RCC 7860 (cell line): ENCODE measurements at places on chromosomes 2 and 18.

DNA sequence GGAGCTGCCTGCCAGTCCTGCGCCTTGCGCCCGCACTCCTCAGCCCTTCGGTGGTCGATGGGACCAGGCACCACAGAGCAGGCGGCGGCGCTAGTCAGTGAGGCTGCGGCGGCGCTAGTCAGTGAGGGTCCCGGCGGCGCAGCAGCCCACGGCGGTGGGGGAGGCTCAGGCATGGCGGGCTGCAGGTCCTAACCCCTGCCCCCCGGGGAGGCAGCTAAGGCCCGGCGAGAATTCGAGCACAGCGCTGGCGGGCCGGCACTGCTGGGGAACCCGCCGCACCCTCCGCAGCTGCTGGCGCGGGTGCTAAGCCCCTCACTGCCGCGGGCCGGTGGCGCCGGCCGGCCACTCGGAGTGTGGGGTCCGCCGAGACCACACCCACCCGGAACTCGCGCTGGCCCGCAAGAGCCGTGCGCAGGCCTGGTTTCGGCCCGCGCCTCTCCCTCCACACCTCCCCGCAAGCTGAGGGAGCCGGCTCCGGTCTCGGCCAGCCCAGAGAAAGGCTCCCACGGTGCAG lies 867.4 kb downstream of the DSC3 start:
- DNase-seq = no peak

GRCh38 chr2:36128359-36128758 lies 227.2 kb upstream of the CRIM1 start:
- no peak for DNase-seq

GRCh38 chr2:163401481-163401880 lies 334.3 kb downstream of the FIGN start:
- DNase-seq = peak; percentile 37

- DNase-seq = no peak
Observed at GRCh38 chr2:41989501-41990180, 58.2 kb upstream of the PKDCC start.

DNA sequence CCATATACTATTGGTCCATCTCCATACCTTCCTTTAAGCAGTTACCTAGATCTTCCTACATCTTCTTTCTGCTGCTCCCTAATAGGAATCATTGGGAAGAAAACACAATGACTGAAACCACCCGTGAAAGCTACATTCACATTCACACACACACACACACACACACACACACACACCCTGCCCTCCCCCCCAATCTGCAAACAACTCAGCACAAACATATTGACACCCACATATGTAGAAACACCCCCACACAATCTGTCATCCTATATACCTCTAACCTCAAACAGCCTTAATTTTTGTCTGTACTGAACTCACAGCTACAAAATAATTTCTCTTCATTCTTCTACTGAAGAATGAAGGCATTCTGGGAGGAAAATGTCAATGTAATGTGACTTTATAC lies 63.8 kb downstream of the KLF7 start:
- DNase-seq = no peak

GRCh38 chr2:130823886-130824491 lies 12.7 kb upstream of the ARHGEF4 start:
- no peak for DNase-seq

- DNase-seq = no peak
Observed at GRCh38 chr2:38442643-38443541, 65.8 kb upstream of the ATL2 start.

- DNase-seq = no peak
Observed at GRCh38 chr2:236507393-236508085, 62.1 kb upstream of the ACKR3 start.

- no peak for DNase-seq
Observed at GRCh38 chr18:3121259-3121658, 98.5 kb downstream of the MYOM1 start.

- no peak for DNase-seq
Observed at GRCh38 chr2:219419012-219419324, 791 bp downstream of the DES start.

DNA sequence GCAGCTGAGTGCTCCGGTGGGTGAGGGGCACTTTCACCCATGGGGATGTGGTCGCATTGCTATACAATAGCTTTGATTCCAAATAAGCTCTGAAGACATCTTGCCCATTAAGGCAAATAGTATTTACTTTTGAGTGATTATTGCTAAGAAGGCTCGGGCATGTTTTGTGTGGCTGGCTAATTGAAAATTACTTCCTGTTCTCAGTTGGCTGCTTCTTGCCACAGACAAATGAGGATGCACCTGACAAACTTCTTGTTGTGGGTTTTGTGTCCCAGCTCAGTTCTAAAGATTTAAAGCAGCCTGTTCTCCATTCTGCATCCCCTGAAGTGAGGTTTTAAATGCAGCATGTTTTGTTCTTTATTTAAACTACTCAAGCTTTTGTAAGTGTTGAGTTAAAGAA lies 88.3 kb downstream of the KCNS3 start:
- DNase-seq = no peak

- DNase-seq = no peak
Observed at GRCh38 chr2:229852565-229852964, 69.2 kb downstream of the TRIP12 start.

GRCh38 chr2:44944952-44945612 lies 3.6 kb downstream of the SIX3 start:
- DNase-seq = no peak

- DNase-seq = no peak
Observed at GRCh38 chr2:212022966-212023365, 515.6 kb downstream of the ERBB4 start.

DNA sequence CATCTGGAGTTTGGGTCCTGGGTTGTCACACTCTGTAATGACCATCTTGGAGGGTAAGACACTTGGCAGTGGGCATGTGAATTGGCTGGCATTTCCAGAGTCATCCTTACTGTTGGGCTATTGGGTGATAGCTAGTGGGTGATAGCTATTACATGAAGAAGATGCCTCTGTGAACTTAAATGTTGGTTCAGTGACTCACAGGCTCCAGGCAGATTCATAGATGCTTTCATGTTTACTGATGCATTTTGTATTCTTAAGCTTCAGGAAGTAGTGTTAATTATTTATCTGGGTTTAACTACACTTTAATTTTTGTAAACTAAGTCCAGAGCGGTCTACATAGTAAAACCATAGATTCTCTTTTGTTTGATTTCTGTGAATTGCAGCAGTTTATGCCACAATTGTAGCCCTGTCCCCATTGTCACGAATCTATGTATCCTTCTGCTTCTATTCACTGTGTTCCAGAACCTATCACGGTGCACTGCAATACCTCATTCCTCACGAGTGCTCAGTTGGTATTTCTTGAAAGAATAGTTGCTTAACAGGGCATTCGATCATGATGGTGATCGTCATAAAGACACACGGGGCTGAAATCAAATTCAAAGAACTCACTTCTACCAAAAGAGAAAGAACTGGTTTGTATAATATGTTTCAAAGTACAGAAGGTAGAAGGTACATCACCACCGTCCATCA lies 79.7 kb downstream of the GBX2 start:
- peak; percentile 14 for DNase-seq

DNA sequence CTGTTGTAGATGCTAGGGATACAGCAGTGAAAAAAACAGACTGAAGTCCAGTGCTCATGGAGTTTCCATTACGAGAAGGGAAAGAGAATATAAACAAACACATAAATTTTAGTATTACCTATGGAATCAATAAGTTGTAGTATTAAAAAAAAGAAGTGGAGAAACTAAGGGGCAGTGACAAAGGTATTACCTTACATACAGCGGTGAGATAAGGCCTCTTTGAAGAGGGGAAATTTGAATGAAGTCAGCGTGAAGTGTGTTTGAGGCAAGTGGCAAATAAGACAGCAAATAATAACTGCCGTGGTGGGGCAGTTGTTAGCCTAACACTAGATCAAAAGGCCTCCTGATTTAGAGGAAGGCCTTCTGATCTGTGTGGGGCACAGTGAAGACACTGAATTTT lies 57.9 kb downstream of the TLK1 start:
- DNase-seq = no peak

- no peak for DNase-seq
Observed at GRCh38 chr2:238159071-238159539, 335 bp downstream of the ERFE start.

- no peak for DNase-seq
Observed at GRCh38 chr2:166293984-166294383, 81.8 kb downstream of the SCN9A start.

- DNase-seq = no peak
Observed at GRCh38 chr2:124985270-124985669, 960.2 kb downstream of the CNTNAP5 start.

DNA sequence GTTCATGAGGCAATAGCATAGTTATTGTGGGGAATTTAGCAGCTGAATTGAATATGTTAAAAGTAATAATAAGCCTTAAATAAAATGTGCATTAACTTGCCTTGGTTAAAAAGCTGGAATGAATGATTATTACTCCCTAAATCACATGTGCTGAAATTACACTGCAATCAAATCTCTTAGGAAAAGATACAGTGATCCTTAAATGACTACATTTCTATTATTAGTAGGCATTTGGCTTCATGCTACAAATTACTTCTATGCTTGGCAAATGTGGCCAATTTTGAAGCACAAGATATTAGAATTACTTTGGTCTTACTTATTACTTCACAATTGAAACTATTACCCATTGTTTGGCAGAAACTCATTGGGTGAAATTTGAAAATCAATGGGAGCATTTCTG lies 5.4 kb downstream of the RND3 start:
- DNase-seq = no peak

GRCh38 chr2:216884347-216884746 lies 24.5 kb upstream of the TNP1 start:
- no peak for DNase-seq

DNA sequence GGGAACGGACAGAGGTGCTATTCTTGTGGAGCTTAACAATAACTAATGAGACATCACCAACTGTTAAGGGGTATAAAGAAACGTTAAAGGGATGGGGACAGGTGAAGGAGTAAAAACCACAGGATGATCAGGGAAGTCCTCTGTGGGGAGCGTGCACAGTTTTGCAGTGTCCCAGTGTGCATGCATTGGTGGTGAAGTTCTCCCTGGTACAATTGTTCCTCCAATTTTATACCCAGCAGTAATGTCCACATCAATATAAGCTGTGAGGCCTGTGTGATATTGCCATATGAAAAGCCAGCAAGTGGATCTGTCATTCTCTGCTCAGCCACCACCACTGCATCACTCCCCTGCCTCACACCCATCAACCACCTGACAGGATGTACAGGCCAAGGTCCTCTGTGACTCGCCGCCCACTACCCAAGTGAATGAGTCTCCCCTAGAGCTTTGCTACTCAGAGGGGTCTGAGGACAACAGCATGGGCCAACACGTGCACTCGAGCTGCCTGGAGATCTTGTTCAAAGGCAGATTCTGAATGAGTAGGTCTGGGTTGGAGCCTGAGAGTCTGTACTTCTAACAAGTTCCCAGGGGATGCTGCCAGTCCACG lies 4.6 kb downstream of the MLPH start:
- peak; percentile 16 for DNase-seq

GRCh38 chr18:36692371-36692770 lies 136.4 kb downstream of the TPGS2 start:
- no peak for DNase-seq

DNA sequence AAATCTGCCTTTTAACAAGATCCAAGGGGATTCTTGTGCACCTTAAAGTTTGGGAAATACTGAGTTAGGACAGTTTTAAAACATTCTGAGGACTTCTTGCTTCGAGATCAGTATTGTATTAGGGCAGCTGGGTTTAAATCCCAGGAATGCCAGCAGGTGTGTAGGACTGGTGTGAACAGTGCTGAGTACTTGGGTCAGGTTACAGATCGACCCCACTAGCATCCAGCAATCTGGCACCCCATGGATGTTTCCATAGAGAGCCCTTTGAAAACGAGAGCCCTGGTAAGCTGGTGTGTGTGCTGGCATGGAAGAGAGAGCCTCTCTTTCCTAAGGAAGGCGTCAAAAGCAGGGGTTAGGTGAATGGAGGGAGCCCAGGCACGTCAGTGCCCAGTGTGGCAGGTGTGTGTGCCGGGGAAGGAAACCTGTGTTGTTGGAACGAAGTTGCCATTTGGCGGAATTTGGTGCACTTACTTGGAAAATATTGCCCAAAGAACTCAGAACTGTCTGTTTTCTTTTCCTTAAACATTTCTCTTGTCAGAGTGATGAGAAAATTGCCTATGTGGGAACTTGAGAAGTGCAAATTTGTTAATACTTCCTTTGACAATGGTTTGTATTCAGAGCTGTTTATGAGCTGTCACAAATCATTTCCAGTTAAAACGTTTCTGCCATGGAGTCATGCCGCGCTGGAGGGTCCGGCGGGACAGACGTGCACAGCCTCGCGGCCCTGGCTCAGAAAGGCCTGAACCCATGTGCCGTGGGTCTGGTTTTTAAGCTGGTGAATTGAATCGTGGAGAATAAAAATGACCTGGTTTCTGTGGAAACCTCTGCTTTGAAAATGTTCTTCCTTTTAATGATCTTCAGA lies 38.1 kb downstream of the LDLRAD4 start:
- DNase-seq = no peak

DNA sequence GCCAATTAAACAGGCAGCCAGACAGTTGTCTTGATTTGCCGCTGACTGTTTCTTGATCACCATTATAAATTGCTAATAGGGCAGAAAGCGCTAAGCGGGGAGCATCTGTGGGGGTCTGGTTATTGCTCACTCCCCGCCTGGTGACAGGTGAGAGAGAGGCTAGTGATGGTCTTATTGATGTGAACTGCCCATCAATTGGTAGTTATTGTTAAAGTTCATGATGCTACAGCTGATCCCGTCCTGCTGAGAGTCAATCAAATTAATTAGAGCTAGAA lies 148.5 kb downstream of the LNPK start:
- DNase-seq = no peak

- DNase-seq = no peak
Observed at GRCh38 chr2:29920130-29920577, 1.2 kb downstream of the ALK start.

DNA sequence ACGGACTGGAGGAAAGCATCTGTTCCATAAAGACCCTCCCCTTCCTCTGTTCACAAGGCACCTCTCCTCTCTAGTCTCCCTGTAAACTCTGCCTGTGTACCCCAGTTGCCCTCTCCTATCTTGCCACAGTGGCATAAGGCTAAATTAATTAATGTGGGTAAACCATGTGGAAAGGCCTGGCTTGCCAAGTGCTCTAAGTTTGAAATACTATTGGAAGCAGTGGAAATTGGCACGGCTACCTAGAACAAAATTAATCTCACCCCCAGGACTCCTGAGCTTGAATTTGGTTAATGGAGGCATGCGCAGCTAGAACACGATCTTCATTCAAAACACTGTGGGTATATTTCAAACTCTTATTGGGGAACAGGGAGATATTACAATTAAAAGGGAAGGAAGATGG lies 19.2 kb upstream of the SLC14A2 start:
- no peak for DNase-seq

GRCh38 chr2:207184348-207184747 lies 18.6 kb upstream of the KLF7 start:
- peak; percentile 28 for DNase-seq

DNA sequence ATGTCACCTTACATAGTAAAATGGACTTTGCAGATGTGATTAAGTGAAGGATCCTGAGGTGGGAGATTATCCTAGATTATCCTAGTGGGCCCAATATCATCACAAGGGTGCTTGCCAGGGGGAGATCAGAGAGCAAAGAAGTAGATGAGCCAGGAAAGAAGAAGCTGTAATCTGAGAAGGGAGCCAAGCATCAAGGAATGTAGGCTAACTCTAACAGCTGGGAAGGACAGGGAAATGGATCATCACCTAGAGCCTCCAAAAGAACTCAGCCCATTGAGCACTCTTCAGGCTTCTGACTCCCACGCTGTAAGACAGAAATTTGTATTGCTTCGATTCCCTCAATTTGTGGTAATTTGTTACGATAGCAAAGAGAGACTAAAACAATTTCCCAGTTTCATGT lies 309.9 kb downstream of the LRP1B start:
- DNase-seq = no peak
